ENCODE measurements at places on chromosomes 13 and 19.
A peak's percentile ranks its signal among the peaks of the same experiment; 100 is the strongest.

GRCh38 chr13:97344265-97345175 is 89.4 kb upstream of the RAP2A start:
- peak; percentile 33 for DNase-seq

GRCh38 chr13:43030548-43030947 is 7.2 kb downstream of the DNAJC15 start:
- DNase-seq = no peak

- no peak for DNase-seq
Measured at GRCh38 chr19:53808710-53809125, 15.4 kb downstream of the NLRP12 start.

- DNase-seq = no peak
Measured at GRCh38 chr19:6219586-6220290, 60.0 kb downstream of the MLLT1 start.

- DNase-seq = no peak
Measured at GRCh38 chr13:64471916-64472315, 2758.2 kb downstream of the PCDH9 start.

GRCh38 chr13:40420160-40420740 is 246.2 kb downstream of the FOXO1 start:
- no peak for DNase-seq

DNA sequence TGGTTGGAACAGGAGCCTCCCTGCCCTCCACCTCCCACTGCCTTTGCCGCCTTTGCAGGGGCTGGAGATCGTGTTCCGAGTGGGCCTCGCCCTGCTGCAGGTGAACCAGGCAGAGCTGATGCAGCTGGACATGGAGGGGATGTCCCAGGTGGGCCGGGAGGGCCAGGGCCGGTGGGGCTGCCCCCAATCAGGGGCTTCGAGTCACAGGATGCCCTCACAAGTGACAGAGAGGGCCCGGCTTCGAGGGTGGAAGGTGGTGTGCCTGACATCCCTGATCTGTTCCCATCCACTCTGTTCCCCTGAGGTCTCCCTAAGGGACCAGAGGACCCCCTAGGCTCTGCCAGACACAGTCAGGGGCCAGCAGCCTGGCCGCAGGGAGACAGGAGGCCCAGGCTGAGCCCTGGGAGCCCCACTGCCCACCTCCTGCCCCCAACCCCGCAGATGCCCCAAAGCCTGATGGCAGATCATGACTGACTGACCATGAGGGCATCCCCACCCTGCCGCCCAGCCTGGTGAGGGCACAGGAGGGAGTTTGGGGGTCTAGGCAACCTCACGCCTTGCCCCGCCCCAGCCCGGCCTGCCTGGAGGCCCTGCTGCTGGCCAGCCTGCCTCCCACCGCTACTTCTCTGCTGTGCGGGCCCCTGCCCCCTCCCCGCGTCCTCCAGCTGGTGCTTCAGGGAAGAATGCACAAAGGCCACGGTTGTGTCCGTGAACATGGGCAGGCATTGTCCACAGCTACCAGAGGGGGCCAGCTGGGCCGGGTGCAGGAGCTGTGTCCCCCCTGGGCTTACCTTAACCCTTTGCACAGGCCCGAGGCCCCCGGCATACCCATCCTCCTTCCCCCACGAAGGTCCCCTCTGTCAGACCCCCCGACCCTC is 21.8 kb downstream of the EVI5L start:
- no peak for DNase-seq

DNA sequence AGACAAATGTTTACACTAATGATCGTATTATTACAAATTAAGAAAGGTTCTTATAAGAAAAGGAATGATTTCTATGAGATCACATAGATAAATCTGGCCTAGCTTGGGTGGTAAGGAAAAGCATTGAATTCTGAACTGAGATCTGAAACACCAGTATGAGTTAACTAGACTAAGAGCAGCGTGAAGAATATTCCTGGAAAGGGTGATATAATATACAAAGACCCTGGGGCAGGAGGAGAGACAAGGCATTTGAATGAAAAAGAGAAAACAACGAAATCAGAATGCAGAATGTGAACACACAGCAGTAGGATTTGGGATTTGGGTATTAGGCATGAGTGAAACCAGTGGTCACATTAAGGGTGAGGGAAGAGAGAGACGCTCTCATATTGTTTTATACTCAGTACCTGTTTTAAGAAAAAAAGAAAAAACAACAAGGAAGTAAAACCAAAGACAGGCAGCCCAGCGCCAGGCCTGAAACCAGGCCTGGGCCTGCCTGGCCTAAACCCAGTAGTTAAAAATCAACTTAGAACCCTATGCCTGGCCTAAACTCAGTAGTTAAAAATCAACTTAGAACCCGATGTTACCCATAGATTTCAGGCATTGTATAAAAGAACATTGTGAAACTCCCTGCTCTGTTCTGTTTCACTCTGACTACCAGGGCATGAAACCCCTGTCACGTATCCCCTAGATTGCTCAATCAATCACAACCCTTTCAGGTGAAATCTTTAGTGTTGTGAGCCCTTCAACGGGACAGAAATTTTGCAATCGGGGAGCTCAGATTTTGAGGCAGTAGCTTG is 287.1 kb downstream of the ITGBL1 start:
- no peak for DNase-seq

DNA sequence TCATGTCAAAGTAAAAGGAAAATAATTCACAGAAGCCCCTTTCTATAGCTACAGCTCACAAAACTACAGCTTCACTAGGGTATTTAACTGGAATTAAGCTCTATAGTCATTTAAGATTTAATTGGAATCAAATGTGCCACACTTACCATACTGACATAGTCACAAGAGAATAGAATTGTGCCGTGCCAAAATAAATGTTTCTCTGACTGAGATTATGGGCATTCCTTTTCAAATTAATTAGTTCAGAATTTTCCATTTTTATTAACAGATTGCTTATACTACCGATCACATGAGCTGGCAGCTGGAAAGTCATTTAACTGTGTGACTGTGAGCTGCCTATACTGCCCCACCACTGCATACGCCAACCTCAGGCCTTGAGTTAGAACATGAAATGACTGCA is 108.4 kb downstream of the LHFPL6 start:
- no peak for DNase-seq

DNA sequence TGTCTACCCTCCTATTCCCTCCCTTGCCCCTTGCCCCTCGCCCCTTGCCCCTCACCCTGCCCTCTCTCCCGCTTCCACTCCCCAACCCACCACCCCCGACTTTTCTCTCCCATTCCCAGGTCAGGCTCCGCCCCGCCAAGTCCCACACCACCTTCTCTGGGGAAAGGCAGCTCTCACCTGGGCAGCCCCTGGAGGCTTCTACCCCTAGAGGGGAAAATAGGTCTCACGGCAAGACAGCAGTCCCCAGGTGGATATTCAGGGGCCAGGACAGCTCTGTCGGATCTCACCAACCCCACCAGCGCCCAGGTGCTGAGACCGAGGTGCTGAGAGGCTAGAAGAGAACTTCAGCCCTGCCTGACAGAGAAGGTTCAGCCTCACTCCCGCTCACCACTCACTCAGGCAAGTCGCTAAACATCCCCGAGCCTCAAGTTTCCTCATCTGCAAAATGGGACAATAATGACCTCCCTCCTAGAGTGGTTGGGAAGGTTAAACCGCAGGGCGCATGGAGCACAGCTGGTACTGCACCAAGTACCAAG is 1.4 kb upstream of the ERFL start:
- no peak for DNase-seq

- no peak for DNase-seq
Measured at GRCh38 chr13:32840989-32841713, 175.1 kb upstream of the KL start.

DNA sequence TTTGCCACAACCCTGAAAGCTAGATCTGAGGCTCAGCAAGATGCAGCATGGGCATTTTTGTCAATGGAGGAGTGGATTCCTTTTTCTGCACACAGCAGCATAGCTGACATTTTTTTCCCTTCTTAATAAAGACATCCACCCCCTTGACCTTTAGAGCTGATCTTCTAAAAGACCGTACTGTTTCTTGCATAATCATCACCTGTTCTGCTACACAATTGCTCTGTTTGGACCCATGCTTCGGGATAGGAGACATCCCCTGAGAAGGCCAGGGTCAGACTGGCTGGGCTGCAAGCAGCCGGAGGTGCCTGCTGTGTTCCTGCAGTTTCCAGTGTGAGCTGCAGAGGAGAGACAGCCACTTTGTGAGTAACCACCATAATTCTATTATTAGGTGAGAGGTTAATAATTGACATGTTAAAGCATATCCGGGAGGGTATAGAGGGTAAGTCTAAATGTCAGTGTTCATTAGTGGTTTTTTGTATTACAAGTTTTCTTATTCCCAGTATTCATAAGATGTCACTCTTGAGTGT is 108.5 kb upstream of the C1QTNF9B start:
- no peak for DNase-seq

- DNase-seq = peak; percentile 37
Measured at GRCh38 chr19:45769821-45770191, 754 bp upstream of the SIX5 start.

GRCh38 chr13:23447927-23448326 is 14.4 kb upstream of the SACS start:
- no peak for DNase-seq

DNA sequence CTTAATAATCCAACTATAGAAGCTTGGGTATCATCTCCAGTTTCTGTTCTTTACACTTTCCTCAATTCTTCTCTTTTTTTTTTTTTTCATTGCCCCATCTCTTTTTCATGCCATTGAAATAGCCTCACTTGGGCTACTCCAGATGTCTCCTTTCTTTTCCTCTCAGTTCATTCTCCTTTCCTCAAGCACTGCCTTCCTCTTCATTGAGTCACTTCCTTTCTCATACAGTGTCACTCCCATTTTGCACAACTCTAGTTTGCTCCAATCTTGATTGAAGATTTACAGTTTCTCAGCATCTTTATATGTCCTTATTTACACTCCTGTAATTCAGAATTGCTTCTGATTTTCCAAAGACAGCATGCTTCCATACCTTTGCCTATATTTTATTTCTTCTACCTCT is 61.3 kb downstream of the IPO5 start:
- DNase-seq = no peak

DNA sequence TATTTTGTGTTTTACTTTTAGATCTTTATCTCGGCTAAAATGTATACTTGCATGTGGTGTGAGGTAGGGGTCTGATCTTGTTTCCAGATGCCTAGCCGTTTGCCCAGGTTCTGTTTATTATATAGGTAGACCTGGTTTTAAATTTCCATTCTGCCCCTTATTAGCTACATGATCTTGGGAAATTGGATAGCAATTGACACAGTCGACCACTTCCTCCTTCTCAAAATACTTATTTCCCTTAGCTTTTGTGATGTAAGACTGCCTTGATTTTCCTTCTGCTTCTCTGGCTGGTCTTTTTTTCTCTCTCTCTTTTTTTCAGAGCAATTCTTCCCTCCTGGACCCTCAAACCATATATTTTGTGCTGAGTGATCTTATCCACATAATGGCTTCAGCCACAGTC is 3.0 kb upstream of the PGLYRP1 start:
- no peak for DNase-seq

- DNase-seq = no peak
Measured at GRCh38 chr19:22427960-22428913, 6.1 kb upstream of the ZNF98 start.

- no peak for DNase-seq
Measured at GRCh38 chr13:36875431-36875830, 44.6 kb downstream of the SMAD9 start.

- DNase-seq = no peak
Measured at GRCh38 chr13:109744512-109745051, 41.8 kb downstream of the IRS2 start.

DNA sequence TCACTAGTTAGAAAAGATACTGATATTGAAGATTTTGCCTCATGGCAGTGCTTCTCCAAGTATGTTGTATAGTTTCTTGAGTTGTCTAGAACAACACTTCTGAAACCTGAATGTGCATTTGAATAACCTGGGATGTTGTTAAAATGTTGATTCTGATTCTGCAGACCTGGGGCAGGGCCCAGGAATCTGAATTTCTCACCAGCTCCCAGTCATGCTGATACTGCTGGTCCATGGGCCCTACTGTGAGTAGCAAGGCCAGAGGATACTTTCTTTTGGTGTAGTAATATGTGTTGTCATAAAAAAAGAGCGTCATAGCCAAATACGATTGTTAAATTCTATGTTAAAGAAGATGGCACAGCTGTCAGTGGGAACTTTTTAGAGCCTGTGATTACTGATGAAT is 41.6 kb upstream of the C1QTNF9 start:
- no peak for DNase-seq

DNA sequence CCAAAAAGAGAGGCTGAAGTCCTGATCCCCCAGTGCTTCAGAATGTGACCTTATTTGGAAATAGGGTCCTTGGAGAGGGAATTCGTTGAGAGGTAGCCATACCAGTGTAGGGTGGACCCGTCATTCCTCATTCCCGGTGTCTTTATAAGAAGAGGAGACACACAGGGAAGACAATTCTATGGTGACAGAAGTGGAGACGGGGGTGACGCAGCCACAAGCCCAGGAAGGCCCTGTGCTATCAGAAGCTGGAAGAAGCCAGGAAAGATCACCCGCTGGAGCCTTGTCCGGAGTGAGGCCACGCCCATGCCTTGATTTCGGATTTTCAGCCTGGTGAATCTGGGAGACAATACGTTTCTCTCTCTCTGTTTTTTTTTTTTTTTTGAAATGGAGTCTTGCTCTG is 2.6 kb upstream of the MYPOP start:
- DNase-seq = no peak

DNA sequence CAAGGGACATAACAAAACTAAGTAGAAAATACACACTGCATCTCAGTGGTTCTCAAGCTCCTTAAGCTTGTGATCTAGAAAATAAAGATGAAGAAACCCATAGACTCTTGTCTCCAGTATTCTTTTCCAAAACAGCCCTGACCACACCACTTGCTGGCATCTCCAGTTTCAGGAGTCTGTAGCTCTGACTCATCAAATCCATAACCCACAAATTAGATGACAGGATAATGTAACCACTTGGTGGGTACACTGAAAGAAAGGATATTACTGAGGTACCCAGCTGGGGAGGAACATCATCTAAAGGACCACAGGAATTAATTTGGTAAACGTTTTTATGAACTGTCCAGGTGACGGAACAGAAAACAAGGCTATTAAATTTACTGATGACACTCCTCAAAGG is 214.7 kb downstream of the VWA8 start:
- no peak for DNase-seq

GRCh38 chr19:33798681-33799111 is 2.0 kb downstream of the KCTD15 start:
- DNase-seq = no peak

GRCh38 chr19:58385891-58386575 is 1.0 kb upstream of the RPS5 start:
- DNase-seq = peak; percentile 43

DNA sequence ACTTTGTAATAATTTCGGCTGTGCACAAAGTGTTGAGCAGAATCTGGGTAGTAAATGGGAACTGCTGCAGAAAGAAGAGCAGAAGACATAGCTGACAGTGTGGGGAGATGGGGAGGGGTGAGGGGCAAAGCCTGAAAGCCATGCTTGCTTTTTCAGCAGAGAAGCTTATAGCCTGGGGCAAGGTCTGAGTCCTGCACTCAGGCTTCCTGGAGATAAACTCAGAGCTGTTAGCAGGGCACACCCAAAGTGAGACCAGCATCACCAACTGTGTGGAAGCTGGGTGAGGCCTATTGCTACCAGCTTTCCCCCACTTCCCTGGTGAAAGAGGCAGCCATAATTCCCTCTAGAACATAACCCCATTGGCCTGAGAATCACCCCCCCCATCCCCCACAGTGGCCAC is 15.6 kb upstream of the LHFPL6 start:
- no peak for DNase-seq

GRCh38 chr19:48344892-48345291 is 18.8 kb downstream of the TMEM143 start:
- no peak for DNase-seq

All from stimulated activated CD4-positive, alpha-beta T cell treated with anti-CD3 and anti-CD28 coated beads, Interleukin-12 subunit alpha, Interleukin-12 subunit beta, amount 100 ng/mL, for 4 hours (primary cell).